ENCODE measurements at places on chromosomes 7 and 10.

DNA sequence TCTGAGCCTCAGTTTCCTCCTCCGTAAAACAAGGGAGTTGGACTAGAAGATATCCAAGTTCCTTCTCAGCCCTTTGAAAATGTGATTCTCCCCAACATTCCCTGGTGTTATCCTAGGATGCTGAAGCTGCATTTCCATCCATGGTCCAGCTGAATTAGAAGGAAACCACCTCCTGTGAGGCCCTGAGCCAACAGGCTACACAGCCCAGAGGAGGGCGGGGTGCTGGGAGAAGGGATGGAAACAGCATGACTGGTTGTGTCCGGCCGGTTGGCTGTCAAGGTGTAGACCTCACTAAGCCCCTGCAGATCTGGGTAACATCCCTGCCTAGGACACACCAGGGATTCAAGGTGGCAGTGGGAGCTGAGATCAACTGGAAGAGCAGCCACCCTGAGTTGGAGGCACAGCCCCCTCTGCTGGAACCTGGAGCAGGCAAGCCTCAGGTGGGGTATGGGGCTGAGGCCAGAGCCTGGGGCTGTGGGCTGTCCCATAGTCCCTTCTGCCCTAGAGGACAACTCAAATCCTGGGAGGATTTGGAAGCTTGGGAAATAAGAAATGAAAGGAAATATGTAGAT, 72.0 kb downstream of the PAX2 start:
- DNase-seq: no peak

GRCh38 chr10:77371848-77372799, 265.5 kb downstream of the KCNMA1 start:
- DNase-seq: no peak

GRCh38 chr7:90931986-90932916, 332.0 kb upstream of the FZD1 start:
- no peak for DNase-seq

- DNase-seq: no peak
Observed at GRCh38 chr7:99642027-99642426, 25.3 kb downstream of the ZSCAN25 start.

GRCh38 chr7:39709768-39710311, 86.5 kb downstream of the RALA start:
- peak; percentile 55 for DNase-seq

GRCh38 chr7:6165521-6166320, 106.7 kb downstream of the CYTH3 start:
- DNase-seq: no peak

DNA sequence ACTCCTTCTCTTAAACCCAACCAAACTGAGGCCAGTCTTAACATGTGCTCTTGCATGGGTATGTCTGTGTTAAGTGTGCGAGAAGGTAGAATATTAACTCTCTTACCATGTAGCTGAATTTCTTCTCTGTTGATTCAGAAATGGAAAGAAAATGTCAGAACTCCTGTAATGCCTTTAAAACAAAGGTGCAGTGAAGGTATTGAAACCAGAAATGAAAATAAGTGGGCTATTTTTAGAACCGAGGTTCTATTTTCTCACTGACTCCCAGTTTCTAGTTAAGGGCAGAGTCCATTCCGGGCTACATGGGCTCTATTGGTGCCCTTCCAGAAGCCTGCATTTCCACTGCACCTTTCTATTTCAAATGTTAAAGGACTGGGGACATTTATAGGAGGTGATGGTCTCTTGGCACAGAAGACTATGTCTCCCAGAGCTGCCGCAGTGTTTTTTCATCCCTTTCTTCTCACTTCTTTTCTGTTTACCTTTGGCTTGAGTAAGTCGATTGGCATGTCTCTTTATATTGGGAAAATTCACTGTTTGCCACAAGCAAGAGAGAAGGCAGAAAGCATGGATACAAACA, 174.9 kb downstream of the LRMDA start:
- no peak for DNase-seq

GRCh38 chr10:16116404-16117304, 256.3 kb upstream of the MINDY3 start:
- no peak for DNase-seq

DNA sequence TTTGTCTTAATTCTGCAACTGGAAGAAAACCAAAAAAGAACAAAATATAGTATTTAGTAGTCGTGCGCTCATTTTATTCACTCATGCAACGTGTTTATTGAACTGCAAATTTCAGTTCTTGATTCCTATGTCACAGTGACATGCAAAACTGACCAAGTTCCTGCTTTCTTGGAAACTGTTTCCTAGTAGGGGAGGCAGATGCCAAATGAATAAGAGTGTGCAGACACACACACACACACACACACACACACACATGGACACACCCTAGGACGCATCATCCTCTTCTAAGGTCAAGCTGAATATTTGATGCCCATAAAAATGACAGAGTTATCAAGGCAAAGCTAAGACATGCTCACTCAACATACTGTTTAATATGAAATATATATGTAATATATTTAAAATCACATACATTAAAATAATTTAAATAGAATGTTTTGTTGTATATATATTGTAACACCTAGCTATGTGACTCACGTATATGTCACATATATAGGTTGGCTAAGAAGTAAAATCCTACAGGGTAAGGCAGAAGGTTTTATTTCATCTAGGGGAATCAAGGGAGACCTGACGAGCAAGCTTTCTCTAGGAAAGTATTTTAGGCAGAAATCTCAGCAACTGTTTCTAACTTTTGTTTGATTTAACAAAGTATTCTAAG, 79.6 kb downstream of the SVIL start:
- no peak for DNase-seq

DNA sequence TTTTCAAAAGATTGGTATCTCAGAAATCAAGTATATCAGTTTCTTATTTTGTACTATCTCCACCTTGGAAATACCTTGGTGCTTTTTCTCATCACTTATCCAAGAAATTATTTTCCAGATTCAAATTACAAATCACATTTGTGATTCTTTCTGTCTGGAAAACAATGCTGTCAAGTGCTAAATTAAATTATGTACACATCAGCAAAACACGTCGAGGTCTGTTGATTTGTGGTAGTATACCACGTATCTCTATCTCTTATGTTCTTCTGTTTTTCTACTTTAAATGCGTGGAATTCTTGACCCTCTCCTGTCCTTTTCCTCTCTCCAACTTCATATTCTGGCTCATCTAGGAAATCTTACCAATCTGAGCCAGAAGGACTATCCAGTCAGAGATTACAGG, 214.5 kb downstream of the PTN start:
- no peak for DNase-seq

GRCh38 chr10:32972460-32972859, 14.4 kb upstream of the ITGB1 start:
- DNase-seq: no peak

DNA sequence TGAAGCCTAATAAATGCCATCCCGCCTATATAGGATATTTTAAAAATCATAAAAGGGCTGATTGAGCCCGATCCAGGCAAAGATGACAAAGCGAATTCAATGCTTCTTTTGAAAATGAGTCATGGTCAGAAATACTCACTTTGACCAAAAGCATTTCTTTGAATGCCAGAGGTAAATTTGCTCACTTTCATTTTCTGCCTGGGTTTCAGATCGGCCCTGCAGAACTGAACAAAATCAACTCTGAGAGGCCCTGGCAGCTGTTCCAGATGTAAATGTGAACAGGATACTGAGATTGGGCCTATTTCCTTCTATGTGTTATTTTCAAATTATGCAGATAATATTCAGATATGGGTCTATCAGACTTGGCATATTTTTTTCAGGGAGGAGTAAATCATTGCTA, 114.8 kb upstream of the ARID5B start:
- peak; percentile 77 for DNase-seq

DNA sequence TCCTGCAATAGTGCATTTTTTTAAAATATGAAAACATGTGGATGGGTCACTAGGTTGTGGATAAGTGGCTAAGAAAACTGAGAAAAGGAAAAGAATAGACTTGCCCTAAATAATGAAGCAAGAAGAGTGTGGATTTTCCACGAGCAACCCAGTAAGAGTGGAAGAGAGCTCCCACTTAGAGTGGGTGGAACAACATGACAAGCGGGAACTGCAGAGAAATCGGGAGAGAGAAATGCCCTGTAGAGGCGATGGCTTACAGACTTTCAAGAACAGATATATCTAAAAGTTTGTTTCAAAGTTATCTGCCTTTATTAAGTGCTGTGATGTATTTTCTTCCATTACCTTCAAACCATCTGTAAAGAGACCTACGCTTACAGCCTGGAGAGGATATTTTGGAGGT, 26.1 kb upstream of the NRG3 start:
- no peak for DNase-seq

GRCh38 chr10:71201849-71202248, 10.5 kb upstream of the UNC5B start:
- no peak for DNase-seq

- no peak for DNase-seq
Observed at GRCh38 chr7:25087855-25088254, 37.2 kb downstream of the CYCS start.

- no peak for DNase-seq
Observed at GRCh38 chr10:91389636-91390512, 20.3 kb upstream of the HECTD2 start.

- no peak for DNase-seq
Observed at GRCh38 chr7:53642361-53642760, 606.9 kb downstream of the POM121L12 start.

DNA sequence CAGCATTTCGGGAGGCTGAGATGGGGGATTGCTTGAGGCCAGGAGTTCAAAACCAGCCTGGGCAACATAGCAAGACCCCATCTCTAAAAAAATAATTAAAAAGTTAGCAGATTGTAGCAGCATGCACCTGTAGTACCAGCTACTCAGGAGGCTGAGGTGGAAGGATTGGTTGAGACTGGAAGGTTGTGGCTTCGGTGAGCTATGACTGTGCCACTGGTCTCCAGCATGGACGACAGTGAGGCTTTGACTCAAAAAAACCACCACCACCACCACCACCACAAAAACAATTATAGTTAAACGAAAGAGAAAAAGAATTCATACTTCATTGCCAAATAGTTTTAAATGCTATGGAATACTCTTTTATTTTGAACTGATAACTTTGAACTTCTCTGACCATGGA, 63.4 kb downstream of the VTI1A start:
- no peak for DNase-seq

- no peak for DNase-seq
Observed at GRCh38 chr7:108071551-108071950, 58.6 kb downstream of the LAMB4 start.

GRCh38 chr7:79610313-79610712, 156.8 kb upstream of the MAGI2 start:
- no peak for DNase-seq

- DNase-seq: no peak
Observed at GRCh38 chr10:14382022-14382421, 51.3 kb upstream of the FRMD4A start.
